ENCODE measurements at places on chromosomes 3 and 15. TPM values are rescaled to one million over a fixed set of nuclear protein-coding genes. Genes with fewer than 3 reads are reported as not detected.

ROPN1 gene
- total RNA-seq = not detected

CORO2B gene
- 9.8 TPM for total RNA-seq

ISL2 gene
- total RNA-seq = not detected

OXTR gene
- 1.5 TPM for total RNA-seq

IL16 gene
- total RNA-seq = 80.2 TPM

ISG20 gene
- 19.0 TPM for total RNA-seq

FBLN2 gene
- total RNA-seq = 185 TPM

NECTIN3 gene
- 27.2 TPM for total RNA-seq

ADPGK gene
- 82.2 TPM for total RNA-seq

ARPIN gene
- 22.3 TPM for total RNA-seq

THBS1 gene
- 1,850 TPM for total RNA-seq

MOBP gene
- 0.20 TPM for total RNA-seq

WDR72 gene
- not detected for total RNA-seq

LRRC15 gene
- total RNA-seq = not detected

VILL gene
- 14.4 TPM for total RNA-seq

SLC12A8 gene
- 0.78 TPM for total RNA-seq

SLC2A2 gene
- total RNA-seq = not detected
